ENCODE measurements at places on chromosomes 5 and 9.

DNA sequence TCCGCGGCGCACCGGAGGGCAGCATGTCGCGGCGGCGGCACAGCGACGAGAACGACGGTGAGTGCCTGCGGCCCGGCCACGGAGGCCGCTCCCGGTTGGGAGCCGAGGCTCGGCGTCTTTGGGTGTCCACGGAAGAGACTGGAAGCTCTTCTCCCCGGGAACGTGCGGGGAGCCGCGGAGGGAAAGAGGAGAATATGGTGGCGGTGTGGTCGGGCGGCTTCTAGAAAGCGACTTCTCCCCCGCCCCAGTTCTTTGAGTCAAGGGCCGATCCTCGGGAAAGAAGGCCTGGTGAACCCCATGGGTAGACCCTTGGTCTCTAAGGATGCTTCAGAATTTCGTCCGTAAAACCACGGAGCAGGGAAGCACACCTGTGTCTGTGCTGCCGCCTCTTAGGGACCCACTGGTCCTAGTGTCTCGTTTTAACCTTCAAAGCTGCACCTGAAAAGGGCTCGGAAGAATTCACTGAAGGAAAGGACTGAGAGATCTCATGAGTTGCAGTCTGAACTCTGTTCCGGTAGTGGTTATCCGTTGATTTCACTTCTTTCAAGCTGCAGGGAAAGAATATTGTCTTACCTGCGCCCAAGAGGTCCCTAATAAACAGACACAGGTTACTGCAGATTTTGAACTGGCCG is 354 bp downstream of the NCBP1 start:
- no peak for DNase-seq

- DNase-seq = peak; percentile 15
These were observed 282.6 kb downstream of the ELAVL2 start for GRCh38 chr9:23543419-23543818.

DNA sequence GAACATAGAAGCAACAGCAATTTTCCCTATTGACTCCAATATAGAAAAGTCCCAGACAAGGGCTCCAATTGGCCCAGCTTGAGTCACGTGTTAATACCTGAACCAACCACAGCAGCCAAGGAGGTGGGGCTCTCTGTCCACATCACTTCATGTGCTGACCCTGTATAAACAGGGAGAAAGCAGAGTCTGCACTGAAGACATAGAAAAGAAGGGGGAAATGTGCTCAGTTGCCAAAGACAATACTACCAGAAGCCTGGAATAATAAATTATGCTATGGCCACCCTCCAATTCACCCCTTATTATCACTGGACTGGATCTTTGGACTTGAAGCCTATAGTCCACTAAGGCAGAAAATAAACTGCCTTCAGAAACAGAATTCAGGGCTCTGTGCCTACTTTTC is 275.4 kb downstream of the EPB41L4A start:
- DNase-seq = no peak

DNA sequence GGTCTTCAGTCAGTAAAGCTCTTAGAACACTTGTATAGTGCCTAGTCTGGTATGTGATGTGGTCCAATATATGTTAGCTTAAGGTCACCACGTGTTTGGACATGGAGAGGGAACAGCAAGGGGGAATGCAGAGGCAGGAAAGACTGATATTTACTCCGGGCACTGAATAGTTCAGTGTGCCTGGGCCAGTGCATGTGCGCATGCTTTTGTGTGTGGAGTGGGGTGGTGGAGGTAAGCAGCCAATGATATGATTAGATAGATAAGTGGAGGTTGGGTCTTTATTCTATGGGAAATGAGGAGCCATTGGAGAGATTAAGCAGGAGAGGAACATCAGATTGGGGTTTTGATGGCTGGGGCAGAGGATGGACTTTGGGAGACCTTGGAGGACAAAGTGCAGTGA is 14.0 kb downstream of the OR13J1 start:
- no peak for DNase-seq

DNA sequence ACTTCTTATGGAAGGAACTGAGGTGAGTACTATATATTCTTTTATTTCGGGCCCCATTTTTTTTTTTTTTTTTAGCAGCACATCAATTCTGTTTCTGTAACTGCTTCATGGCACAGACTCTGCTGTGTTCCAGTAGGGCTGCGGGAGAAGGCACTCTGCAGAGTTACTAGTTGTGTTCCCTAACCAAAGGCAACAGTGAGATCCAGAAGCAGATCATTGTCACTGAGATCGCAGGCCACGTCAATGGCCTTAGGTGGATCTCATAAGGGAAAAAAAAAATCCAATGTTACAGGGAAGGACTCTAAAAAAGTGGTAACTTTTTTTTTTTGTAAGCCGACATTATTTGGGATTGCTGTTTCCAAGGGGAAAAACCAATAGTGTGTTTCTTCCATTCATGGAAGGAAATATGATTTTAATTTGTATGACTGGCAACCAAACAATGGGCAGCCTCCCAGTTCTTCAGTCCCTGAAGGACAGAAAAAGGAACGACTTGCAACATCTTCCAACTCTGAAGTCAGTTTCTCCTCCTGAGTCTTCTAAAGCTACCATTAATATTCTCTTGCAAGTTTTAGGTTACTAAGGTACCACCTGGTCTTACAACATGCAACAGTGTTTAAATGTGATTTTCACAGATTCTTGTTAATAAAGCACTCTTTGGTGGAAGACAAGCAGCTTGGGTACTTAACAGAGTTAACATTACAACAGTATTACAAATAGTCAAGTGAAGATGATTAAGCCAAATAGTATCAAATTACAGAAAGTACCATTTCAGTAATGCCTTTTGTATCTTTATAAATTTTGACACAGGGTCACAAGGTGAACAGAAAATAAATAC is 52.8 kb downstream of the HABP4 start:
- DNase-seq = no peak

GRCh38 chr5:157196045-157196444 is 15.4 kb downstream of the ITK start:
- DNase-seq = no peak

DNA sequence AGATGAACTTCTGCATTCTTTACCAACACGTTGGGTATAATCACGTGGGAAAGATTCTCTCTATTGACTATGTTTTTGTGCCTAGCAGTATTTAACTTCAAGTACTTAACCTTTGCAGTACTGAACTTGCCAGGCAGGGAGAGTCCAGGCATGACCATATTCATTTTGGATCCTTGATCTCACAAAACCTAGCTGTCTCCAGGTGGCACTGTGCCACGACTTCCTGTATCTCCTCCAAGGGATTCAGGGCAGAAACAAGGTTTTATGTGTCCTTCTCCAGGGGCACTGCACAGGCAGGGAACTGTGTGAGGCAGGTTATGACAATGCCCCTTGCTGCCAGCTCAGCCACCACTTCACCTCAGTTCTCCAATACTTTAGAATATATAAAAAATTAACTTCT is 11.7 kb upstream of the IFNA5 start:
- DNase-seq = no peak

DNA sequence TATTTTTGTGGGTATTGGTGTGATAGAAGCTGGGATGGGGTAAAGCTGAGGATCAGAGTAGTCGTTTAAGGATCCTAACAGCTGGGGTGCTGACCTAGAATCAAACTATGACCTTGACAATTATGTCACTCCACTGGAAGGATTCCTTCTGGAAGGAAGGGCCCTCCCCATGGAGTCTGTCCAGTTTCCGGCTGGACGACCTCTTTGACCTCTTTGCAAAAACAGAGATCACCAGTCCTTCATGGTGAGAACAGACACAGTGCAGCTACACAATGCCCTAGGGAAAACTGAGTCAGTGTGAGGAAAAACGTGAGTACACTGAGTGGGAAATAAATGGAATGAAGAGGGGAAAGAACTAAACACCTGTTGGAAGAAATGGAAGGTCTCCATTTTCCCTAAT is 445.6 kb downstream of the MAT2B start:
- no peak for DNase-seq

- DNase-seq = no peak
These were observed 462.7 kb upstream of the CD180 start for GRCh38 chr5:67659288-67659687.

- DNase-seq = no peak
These were observed 26.4 kb upstream of the TYRP1 start for GRCh38 chr9:12666813-12667212.

- no peak for DNase-seq
These were observed 24.1 kb downstream of the DPYSL3 start for GRCh38 chr5:147485814-147486213.

GRCh38 chr9:16640649-16641048 is 229.8 kb downstream of the BNC2 start:
- no peak for DNase-seq

DNA sequence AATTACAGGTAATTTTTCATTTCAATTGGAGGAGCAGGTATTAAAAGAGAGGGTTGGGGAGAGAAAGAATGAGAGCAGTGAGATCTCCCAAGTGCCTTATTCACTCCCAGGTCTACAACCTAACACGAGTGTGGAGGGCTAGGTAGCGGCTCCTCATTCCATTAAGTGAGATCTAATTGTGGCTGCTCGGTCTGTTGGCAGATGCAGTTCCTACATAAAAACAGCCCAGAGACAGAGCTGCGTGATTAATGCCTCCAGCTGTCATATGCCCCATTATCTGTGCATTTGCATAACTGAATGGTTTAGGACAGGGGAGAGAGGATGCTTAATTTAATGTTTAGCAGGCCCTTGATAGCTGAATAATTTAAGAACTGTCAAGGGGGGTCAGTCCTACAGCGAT is 100.5 kb downstream of the PSAT1 start:
- no peak for DNase-seq

DNA sequence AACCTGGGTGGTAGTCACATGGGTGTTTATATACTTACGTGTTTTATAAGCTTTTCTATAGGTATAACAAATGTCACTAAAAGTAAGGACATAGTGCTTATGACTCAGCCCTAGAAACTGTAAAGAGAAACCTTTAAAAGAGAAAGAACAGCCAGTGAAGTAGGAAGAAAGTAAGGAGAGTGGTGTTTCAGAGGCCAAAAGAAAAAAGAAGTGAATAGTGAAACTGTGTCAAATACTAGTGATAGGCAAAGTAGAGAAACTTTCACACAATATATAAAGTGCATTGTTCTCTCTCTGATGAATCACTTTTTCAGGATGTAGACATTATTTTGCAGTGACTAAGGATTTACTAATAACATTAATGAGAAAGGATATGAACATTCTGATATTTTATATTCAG is 74.2 kb upstream of the SUSD1 start:
- DNase-seq = no peak
